Stimulated activated CD4-positive, alpha-beta T cell treated with anti-CD3 and anti-CD28 coated beads, TNF-alpha, amount 100 ng/mL, for 24 hours (primary cell): ENCODE measurements at places on chromosomes 2 and 18.

DNA sequence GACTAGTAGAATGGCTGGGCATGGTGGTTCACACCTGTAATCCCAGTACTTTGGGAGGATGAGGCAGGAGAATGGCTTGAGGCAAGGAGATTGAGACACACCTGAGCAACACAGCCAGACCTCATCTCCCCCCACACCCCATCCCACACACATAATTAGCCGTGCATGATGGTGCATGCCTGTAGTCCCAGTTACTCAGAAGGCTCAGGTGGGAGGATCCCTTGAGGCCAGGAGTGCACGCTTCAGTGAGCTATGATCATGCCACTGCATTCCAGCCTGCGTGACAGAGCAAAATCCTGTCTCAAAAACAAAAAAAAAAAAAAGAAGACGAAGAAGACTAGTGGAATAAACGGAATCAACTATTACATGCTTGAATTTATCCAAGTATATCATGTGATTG, 150.0 kb downstream of the STK39 start:
- no peak for DNase-seq

DNA sequence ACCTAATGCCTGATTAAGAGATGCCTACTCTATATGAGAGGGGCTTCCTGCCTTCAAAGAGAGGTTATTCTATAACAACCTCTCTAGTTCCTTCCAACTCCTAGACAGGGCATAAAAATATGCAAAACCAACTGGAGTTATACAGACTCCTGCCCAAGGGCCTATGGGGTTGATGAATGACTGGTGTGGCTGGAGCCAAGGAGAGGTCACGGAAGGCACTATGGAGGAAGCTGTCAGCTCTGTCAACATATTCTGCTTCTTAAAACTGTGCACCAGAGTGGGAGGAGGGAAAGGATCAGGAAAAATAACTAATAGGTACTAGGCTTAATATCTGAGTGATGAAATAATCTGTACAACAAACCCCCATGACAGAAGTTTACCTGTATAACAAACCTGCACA, 120.9 kb upstream of the CDC42EP3 start:
- DNase-seq, result no peak

DNA sequence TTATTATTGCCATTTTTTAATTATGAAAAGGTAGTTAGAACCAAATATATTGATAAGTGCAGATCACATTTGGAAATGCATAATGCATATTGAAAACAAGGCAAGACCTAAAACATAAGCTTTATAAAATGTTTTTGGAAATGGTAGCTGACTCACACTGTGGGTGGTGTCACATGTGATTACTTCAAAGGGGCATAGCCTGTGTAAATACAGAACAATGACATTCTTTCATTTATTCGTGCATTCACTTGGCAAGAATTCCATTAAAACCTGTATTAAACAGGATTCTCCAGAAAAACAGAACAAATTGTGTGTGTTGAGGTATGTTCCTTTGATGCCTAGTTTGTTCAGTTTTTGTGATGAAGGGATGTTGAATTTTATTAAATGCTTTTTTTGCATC, 427.3 kb upstream of the ST6GAL2 start:
- no peak for DNase-seq

DNA sequence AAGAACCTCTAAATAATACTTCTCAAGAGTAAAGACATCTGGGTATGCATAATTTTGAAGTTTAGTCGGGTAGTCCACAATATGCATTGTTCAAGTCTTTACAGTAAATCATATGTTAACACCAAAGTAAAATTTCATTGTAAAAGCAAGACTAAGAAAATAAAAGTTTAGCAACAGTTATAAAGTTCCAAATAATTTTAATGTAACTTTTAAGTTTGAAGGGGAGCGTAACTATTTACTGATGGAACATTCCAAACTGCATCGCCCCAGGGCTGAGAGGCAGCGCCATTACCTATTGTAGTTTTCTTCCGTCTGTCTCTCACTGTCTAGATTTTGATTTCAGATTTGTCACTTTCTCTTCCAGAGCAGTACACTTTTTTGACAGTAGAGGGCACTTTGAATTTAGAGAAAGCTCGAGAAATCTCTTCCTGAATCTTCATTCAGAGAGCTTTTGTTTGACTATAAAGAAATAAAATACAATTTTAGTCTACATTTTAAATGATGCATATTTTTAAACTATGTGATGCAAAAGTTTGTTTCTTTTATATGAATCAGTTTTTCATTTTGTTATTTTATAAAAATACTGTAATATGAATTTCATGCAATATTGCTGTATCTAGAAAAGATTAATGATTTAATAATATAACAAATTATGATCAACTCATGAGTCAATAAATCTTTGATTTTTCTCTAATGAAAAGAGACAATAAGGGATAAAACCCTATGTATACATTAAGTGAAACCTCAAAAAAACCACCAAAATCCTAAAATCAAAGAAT, 389.8 kb downstream of the FIGN start:
- DNase-seq, result no peak

GRCh38 chr2:220504938-220505503, 877.6 kb downstream of the SLC4A3 start:
- no peak for DNase-seq

- DNase-seq, result no peak
Measured at GRCh38 chr18:59022167-59022945, 117.3 kb upstream of the SEC11C start.

DNA sequence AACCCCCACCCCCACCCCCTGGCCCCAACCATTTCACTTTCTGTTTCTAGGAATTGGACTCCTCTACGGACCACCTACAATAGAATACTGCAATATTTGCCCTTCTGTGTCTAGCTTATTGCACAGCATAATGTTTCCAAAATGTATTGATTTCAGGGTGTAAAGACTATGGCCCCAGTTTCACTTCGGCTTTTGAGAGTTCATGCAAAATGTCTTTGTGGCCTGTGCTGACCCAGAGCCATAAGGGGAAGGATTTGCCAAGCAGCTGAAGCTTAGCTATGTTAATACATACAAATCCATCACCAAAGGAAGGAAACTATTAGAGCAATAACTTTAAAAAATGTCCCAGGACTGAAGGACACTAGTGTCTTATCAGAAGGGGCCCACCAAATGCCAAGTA, 11.2 kb upstream of the ATP9B start:
- DNase-seq, result no peak

- DNase-seq, result no peak
Measured at GRCh38 chr2:20578895-20579825, 71.7 kb downstream of the HS1BP3 start.

DNA sequence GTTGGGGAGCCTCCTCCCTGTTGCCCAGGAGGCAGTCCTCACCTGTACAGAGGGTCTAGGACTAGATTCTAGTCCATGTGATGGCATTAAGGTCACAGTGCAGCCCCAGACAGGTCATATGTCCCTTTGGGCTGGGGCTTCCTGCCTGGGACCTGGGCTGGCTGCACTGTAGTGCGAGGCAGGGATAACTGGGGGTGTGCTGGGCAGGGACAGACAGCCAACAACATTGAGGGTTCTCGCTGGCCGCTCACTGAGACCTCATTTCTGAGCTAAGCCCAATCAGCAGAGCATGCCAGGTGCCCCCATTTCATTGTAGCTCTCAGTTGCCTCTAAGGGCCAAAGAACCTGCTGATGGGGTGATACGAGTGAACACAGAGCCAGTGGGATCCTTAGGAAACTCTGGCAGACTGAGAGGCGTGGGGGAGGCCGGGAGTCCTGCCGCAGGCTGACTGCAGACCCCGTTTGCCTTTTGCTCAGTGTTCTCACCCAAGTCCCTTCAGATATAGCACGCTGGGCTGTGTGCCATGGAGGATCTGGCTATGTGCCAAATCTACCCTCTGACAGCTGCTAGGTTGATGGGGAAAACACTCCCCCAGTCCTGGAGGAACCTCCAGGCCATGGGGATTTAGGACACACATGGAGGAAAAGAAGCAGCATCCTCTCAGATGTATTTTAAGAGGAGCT, 51.9 kb downstream of the DYSF start:
- DNase-seq, result no peak

- DNase-seq, result no peak
Measured at GRCh38 chr2:144430722-144431391, 89.1 kb downstream of the ZEB2 start.

- DNase-seq, result no peak
Measured at GRCh38 chr18:24595561-24596031, 135.2 kb downstream of the HRH4 start.

GRCh38 chr18:58867281-58867961, 2.7 kb downstream of the ZNF532 start:
- DNase-seq, result no peak

DNA sequence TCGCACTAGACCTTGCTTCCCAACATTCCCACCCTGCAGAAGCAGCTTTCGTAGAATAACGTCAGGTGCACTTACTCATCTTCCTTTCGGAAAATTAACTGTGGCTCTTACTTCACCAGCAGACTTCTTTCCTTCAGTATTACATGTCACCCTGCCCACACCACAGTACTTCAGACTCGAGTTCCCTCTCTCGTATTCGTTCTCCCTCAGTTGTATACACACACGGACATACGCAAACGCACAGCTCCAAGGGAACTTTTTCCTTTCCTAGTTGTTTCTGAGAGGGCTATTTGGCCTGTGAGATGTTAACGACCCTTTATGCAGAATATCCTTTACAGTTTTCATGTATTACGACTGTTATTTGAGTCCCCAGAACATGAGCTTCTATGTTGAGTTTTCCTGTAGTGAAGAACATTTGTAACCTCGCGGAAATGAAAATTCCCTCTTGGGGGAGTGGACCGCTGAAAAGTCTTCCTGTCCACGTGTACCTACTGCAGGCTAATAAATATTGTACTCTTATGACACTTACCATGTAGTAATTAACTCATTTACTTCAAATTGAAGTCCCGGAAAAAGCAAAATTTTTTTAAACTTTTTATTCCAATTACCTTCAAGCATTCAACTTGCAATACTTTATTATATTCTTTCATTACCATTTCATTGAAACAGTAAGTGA, 908 bp downstream of the ERLEC1 start:
- DNase-seq, result no peak
